Activated naive CD8-positive, alpha-beta T cell treated with anti-CD3 and anti-CD28 coated beads, Interleukin-2, amount 10 ng/mL, durations not matched to agents 7 days and 5 days (primary cell): ENCODE measurements at places on chromosomes 5 and 9.

GRCh38 chr9:13410566-13411031, 131.1 kb upstream of the MPDZ start:
- no peak for DNase-seq
- no peaks in the 10 kb centered on the region for H3K4me1 ChIP-seq
- no peaks in the 10 kb centered on the region for H3K36me3 ChIP-seq
- H3K4me3 ChIP-seq, result no peak overlapping the region

- no peak for DNase-seq
- H3K4me1 ChIP-seq, result no peaks in the 10 kb centered on the region
- no peak overlapping the region for H3K4me3 ChIP-seq
- no peaks in the 10 kb centered on the region for H3K27me3 ChIP-seq
- no peaks in the 10 kb centered on the region for H3K36me3 ChIP-seq
Observed at GRCh38 chr5:93123127-93123526, 457.9 kb downstream of the NR2F1-AS1 start.

DNA sequence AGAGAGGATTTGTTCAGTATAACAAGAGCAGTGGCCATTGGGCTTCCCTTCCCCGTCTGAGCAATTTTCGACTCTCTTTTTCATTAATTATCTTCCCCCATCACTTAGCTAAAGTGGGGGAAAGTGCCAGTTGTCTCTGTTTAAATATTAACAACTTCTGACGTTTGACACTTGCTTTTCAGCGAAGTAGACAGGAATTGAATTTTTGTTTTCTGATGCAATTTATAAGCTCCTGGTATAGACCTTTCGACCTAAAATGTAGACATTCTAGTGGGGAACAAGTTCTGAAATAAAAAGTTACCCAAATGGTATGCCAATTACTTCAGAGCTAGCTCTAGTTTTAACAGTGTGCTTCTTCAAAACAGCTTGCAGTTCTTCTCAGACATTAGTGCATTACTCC, 100.6 kb downstream of the ITGA1 start:
- H3K4me3 ChIP-seq, result no peak overlapping the region
- H3K4me1 ChIP-seq, result peaks cover 2% of the 10 kb centered on the region
- no peaks in the 10 kb centered on the region for H3K27me3 ChIP-seq
- no peak for DNase-seq

- DNase-seq, result no peak
- peaks cover 17% of the 10 kb centered on the region for H3K27me3 ChIP-seq
- H3K4me3 ChIP-seq, result no peak overlapping the region
- H3K27ac ChIP-seq, result no peak overlapping the region
- peaks cover 4% of the 10 kb centered on the region for H3K36me3 ChIP-seq
Observed at GRCh38 chr5:134289509-134290113, 63.7 kb upstream of the PPP2CA start.

- H3K4me3 ChIP-seq, result no peak overlapping the region
- H3K27ac ChIP-seq, result no peak overlapping the region
- peaks cover 14% of the 10 kb centered on the region for H3K4me1 ChIP-seq
- peaks cover 61% of the 10 kb centered on the region for H3K27me3 ChIP-seq
- H3K36me3 ChIP-seq, result no peaks in the 10 kb centered on the region
- DNase-seq, result no peak
Observed at GRCh38 chr9:14323985-14324650, 10.2 kb upstream of the NFIB start.

DNA sequence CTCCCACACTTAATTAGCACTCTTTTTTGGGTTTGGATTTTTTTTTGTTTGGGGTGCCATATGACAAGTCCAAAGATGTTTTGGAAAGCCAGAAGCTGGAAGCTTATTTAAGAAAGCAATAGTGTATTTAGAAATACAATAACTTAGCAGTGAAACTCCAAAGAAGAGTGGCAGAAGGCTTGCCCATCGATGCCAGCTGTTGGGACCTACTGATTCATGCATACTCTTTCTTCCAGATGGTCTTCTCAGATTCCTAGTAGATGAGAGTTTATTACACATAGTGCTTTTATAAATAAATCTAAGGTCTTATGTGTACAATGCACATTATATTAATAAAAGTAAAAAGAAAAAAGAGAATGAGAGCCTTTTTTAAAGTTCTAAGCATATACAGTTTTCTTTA, 374.6 kb downstream of the OSTF1 start:
- H3K27me3 ChIP-seq, result peaks cover 8% of the 10 kb centered on the region
- no peaks in the 10 kb centered on the region for H3K4me1 ChIP-seq
- no peak overlapping the region for H3K4me3 ChIP-seq
- DNase-seq, result no peak
- H3K36me3 ChIP-seq, result no peaks in the 10 kb centered on the region

- H3K4me3 ChIP-seq, result no peak overlapping the region
- H3K36me3 ChIP-seq, result no peaks in the 10 kb centered on the region
- peaks cover 15% of the 10 kb centered on the region for H3K27me3 ChIP-seq
- peaks cover 22% of the 10 kb centered on the region for H3K4me1 ChIP-seq
Observed at GRCh38 chr9:120978987-120979386, 52.4 kb upstream of the TRAF1 start.

DNA sequence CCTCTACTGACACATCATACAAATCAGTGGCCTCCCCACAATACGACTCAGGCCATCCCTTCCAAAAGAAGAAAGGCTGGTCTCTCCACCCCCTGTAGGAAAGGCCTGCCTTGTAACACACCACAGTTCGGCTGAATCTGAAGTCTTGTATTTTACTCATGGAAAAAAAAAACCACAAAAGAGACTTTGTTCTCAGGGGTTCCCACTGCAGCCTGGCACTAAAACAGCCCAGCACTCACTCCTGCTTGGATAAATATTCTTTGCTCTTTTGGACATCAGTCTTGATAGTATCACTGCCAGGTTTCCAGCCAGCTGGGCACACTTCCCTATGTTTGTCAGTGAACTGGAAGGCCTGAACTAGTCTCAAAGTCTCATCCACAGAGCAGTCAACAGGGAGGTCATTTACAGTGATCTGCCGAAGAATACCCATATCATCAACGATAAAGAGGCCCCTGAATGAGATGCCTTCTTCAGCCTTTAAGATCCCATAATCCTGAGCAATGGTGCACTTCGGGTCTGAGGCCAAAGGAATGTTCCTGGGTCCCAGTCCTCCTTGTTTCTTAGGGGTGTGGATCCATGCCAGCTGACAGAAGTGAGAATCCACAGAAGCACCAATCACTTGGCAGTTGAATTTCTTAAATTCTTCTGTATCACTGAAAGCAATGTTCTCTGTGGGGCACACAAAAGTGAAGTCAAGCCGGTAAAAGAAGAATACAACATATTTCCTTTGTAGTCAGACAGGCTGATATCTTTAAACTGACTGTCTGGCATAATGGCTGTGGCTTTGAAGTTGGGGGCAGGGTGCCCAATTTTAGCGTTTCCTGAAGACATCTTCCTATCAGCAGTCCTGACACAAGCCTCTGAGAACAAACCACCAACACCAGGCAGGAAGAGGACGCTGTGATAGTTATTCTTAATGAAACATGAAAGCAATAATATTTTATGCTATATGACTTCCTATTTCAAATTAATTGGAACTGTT, 198.1 kb downstream of the LURAP1L start:
- no peaks in the 10 kb centered on the region for H3K4me1 ChIP-seq
- no peaks in the 10 kb centered on the region for H3K27me3 ChIP-seq
- no peak overlapping the region for H3K4me3 ChIP-seq
- H3K36me3 ChIP-seq, result no peaks in the 10 kb centered on the region
- H3K27ac ChIP-seq, result no peak overlapping the region

GRCh38 chr9:105850852-105851500, 156.6 kb downstream of the TMEM38B start:
- H3K36me3 ChIP-seq, result no peaks in the 10 kb centered on the region
- no peak overlapping the region for H3K27ac ChIP-seq
- no peak for DNase-seq
- peaks cover 8% of the 10 kb centered on the region for H3K27me3 ChIP-seq
- H3K4me3 ChIP-seq, result no peak overlapping the region
- no peaks in the 10 kb centered on the region for H3K4me1 ChIP-seq
